ENCODE measurements at places on chromosomes 7 and 10. TPM values are rescaled to one million over a fixed set of nuclear protein-coding genes. Genes with fewer than 3 reads are reported as not detected.

GNB2 gene
- 51.2 TPM for total RNA-seq

FFAR4 gene
- 0.16 TPM for total RNA-seq

MSMB gene
- not detected for total RNA-seq

CDK14 gene
- 78.5 TPM for total RNA-seq

SLC26A5 gene
- total RNA-seq = 1.6 TPM

FZD1 gene
- 25.1 TPM for total RNA-seq

WIPF3 gene
- 0.95 TPM for total RNA-seq

ANKMY2 gene
- 53.1 TPM for total RNA-seq

CYP3A5 gene
- total RNA-seq = 29.9 TPM

GPR141 gene
- total RNA-seq = 3.1 TPM

MYL10 gene
- total RNA-seq = 0.63 TPM

ZNF853 gene
- 6.6 TPM for total RNA-seq

RBP3 gene
- total RNA-seq = not detected

GRM3 gene
- total RNA-seq = 0.21 TPM

PRLHR gene
- total RNA-seq = 0.48 TPM

ZCWPW1 gene
- total RNA-seq = 4.2 TPM

NEUROD6 gene
- not detected for total RNA-seq

AKR1C8 gene
- total RNA-seq = not detected
